Activated naive CD4-positive, alpha-beta T cell (primary cell): ENCODE measurements at places on chromosomes 2 and 18.

- no peak for DNase-seq
Observed at GRCh38 chr2:56195563-56195962, 11.8 kb downstream of the CCDC85A start.

- peak; percentile 11 for DNase-seq
Observed at GRCh38 chr2:224025874-224026273, 13.2 kb downstream of the SERPINE2 start.

DNA sequence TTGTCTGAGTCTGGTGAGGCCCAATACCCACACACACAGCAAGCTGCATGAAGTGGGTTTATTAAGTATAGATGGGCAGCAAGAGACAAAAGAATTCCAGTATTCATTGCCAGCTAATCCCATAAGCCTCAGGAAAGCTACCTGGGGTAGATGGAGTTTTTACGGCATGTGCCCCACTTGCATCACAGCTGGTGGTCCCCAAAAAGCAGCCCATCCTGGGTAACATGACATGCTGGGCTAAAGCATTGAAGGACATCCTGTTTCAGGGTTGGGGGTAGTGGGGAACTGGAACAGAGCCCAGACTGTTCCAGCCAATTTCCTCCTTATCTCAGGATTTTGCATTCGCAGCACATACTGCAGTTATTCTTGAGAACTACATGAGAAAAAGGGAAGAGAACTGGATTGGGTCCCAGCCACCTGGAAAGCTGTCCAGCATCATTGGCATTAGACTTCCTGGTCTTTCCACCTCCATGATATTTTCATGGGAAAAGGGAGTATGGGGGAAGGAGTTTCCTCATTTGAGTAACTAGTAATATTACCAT is 240.1 kb upstream of the MMADHC start:
- no peak for DNase-seq

- DNase-seq = no peak
Observed at GRCh38 chr2:232574674-232575403, 24.4 kb downstream of the EIF4E2 start.

DNA sequence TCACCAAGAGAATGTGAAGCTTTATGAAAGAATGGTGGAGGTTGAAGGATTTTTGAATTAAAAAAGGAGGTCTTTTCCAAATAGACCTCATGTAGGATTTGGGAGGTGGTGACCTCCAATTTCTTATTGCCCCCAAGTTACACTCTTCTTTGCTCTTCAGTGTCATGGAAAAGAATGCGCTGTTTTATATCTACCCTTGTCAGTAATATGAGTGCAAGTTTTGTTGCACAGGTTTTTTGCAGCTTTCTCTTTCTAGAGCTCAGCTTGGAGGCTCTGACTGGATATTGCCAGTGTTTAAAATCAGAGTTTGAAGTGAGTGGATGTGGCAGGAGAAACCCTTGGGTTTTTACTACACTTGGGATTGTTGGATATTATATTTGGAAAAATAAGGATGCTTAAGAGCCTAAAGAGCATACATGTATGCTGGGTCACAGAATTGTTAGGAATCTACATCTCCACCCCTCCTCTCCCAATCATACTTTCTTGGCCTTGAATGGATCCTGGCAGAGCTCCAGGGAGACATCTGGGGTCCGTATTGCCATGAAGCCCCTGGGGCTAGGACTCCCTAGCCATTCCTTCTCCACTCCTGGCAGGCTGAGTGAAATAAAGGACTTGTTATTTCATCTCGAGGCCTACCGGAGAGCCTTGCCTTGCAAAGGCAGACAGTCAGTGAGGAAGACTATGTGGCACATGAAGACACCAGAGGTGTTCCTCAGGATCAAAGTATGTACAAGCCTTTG is 43.8 kb downstream of the APOB start:
- no peak for DNase-seq

GRCh38 chr2:142586693-142587580 is 290.5 kb upstream of the KYNU start:
- no peak for DNase-seq

DNA sequence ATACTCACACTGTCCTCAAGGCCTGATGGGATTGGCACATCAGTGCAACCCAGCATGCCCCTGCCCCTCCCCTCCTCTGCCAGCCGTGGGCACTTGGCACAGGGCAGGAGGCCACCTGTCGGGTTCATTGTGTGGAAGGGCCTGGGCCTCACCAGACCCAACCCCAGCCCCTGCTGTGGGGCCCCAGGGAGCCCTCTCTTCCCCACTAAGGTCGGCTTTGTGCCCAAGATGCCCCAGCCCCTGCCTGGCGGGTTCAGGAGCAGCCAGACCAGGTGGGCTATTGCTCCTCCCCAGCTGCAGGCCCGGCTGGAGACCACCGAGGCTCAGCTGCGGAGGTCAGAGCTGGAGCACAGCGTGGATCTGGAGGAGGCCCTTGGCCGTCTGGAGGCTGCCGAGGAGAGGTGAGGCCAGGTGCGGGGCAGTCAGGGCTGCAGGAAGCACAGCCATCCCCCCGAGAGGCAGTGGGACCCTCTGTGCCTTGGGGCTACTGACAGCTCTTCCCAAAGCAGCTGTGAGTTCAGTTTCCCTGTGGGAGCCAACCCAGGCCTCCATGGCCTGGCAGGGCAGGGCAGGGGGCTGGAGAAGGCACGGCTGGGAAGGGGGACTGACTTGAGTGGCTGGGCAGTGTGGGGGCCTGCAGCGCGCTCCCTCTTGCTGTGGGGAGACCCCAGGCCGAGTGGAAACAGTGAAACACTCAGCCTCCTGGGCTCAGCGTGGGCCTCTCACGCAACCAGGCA is 16.3 kb downstream of the CROCC2 start:
- no peak for DNase-seq

DNA sequence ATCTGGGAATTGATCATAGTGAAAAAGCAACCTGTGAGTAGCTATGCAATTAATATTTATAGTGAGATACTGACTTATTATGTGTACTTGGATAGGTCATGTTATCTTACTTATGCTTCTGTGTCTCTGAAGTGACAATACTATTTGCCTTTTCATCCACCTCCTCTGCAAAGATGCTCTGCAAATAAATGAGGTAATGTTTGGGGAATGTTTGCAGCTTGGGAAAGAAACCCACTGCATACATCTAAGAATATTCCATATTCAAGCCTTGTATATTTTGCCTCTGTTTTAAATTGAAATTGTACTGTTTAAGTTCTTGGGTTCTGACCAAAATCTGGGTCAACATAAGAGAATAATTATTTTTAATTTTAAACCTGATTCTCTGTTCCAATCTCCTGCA is 217.4 kb upstream of the DTNA start:
- DNase-seq = no peak

DNA sequence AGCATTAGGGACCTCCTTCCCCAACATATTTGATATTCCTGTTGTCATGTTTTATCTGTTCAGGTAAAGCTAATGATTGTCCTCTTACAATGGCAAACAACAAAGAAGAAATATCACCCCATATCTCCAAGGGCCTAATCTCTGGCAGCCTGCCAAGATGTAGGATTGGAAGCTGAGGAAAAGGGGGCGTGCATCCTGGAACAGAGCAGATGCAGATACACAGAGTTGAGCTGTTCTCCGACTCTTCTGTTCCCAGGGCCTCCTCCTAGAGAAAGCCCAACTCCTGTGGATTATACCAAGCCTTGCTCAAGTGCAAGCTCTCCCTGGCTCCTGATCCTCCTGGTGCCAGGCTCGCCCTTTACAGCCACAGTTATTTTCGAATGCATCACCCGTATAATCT is 35.2 kb upstream of the CD207 start:
- DNase-seq = no peak

DNA sequence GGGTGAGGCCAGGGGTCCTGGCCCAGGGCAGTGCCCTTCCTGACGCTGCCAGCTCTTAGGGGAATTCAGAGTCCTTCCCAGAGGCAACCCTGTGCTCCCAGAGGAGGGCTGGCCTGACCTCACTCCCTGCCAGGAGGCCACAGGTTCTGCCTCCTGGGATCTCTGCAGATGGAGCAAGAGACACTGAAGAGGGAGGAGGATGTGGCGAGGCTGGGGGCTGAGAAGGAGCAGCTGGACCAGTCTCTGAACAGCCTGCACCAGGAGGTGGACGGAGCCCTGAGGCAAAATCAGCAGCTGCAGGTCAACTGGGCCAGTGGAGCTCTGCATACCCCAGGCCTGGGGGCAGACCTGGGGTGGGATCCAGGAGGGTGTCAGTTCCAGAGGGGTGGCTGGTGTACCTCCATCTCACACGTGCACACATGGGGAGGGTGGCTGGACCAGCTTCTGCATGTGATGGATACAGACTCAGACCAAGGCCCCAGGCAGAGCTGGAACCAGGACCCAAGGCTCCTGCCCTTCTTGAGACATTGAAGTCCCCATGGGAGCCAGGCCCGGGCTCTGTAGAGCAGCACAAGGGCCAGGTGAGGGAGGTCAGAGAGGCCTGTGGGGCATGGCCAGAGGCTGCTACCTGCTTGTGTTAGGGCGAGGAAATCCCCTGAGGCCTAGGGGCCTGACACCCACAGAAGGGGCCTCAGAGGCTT is 9.7 kb upstream of the SNED1 start:
- no peak for DNase-seq

GRCh38 chr2:84477886-84478285 is 18.8 kb upstream of the SUCLG1 start:
- no peak for DNase-seq
